ENCODE measurements at places on chromosomes 12 and 14. TPM values are rescaled to one million over a fixed set of nuclear protein-coding genes. Genes with fewer than 3 reads are reported as not detected.

Gene MGST1
- polyA plus RNA-seq, result 1,023 TPM

Gene PTPRO
- not detected for polyA plus RNA-seq

Gene FOXM1
- 15.4 TPM for polyA plus RNA-seq

Gene ASIC1
- polyA plus RNA-seq, result 1.4 TPM

Gene KCNMB4
- 1.2 TPM for polyA plus RNA-seq

Gene SART3
- polyA plus RNA-seq, result 20.8 TPM

Gene ITGA5
- 402 TPM for polyA plus RNA-seq

Gene SMCO2
- 0.18 TPM for polyA plus RNA-seq

Gene SLC17A8
- polyA plus RNA-seq, result not detected

Gene AQP6
- polyA plus RNA-seq, result not detected

Gene IL26
- not detected for polyA plus RNA-seq

Gene GARIN6
- not detected for polyA plus RNA-seq

Gene NPAS3
- not detected for polyA plus RNA-seq

Gene KRT83
- not detected for polyA plus RNA-seq

Gene CCDC197
- not detected for polyA plus RNA-seq

Gene COX8C
- polyA plus RNA-seq, result not detected

Gene FAM186B
- polyA plus RNA-seq, result 0.38 TPM

Gene MGP
- polyA plus RNA-seq, result 2.5 TPM

Gene ENDOU
- polyA plus RNA-seq, result 0.10 TPM

Gene EML5
- polyA plus RNA-seq, result 0.25 TPM

Gene C1S
- 195 TPM for polyA plus RNA-seq

Gene PRICKLE1
- 25.7 TPM for polyA plus RNA-seq

Gene DDN
- 0.06 TPM for polyA plus RNA-seq

Gene RNASE3
- not detected for polyA plus RNA-seq

Gene CCNT1
- 5.5 TPM for polyA plus RNA-seq

Gene SDR39U1
- 44.7 TPM for polyA plus RNA-seq

Gene C12orf60
- polyA plus RNA-seq, result 0.86 TPM

Gene CLMN
- 0.53 TPM for polyA plus RNA-seq

Gene LYSET
- polyA plus RNA-seq, result 18.5 TPM

Gene TEX52
- not detected for polyA plus RNA-seq

Gene ZNF385A
- polyA plus RNA-seq, result 3.1 TPM

Gene RDH16
- not detected for polyA plus RNA-seq

Gene OTUB2
- polyA plus RNA-seq, result 1.6 TPM

Gene SERPINA10
- polyA plus RNA-seq, result not detected

Gene KRT2
- not detected for polyA plus RNA-seq

Gene ATP2A2
- polyA plus RNA-seq, result 28.7 TPM

Gene C12orf50
- not detected for polyA plus RNA-seq

Gene KRT6C
- polyA plus RNA-seq, result not detected

Gene SOS2
- polyA plus RNA-seq, result 2.6 TPM

Gene RPS6KL1
- 0.23 TPM for polyA plus RNA-seq

Gene HOXC6
- polyA plus RNA-seq, result 19.9 TPM

Gene ACSM4
- polyA plus RNA-seq, result not detected

Gene KRT82
- not detected for polyA plus RNA-seq

Gene PLCZ1
- polyA plus RNA-seq, result not detected

Gene LHX5
- not detected for polyA plus RNA-seq

Gene RIMBP2
- not detected for polyA plus RNA-seq

Gene SRGAP1
- polyA plus RNA-seq, result 29.4 TPM

Gene BMP4
- not detected for polyA plus RNA-seq

Gene BDKRB2
- polyA plus RNA-seq, result 13.3 TPM

Gene AKAP6
- polyA plus RNA-seq, result 4.8 TPM

Gene KRT1
- not detected for polyA plus RNA-seq

Gene CRIP2
- 319 TPM for polyA plus RNA-seq

Gene NKX2-1
- not detected for polyA plus RNA-seq

Gene USP44
- 0.54 TPM for polyA plus RNA-seq

All from GM23248 (cell line).